ENCODE measurements at places on chromosomes 1 and 21.
A peak's percentile ranks its signal among the peaks of the same experiment; 100 is the strongest.

DNA sequence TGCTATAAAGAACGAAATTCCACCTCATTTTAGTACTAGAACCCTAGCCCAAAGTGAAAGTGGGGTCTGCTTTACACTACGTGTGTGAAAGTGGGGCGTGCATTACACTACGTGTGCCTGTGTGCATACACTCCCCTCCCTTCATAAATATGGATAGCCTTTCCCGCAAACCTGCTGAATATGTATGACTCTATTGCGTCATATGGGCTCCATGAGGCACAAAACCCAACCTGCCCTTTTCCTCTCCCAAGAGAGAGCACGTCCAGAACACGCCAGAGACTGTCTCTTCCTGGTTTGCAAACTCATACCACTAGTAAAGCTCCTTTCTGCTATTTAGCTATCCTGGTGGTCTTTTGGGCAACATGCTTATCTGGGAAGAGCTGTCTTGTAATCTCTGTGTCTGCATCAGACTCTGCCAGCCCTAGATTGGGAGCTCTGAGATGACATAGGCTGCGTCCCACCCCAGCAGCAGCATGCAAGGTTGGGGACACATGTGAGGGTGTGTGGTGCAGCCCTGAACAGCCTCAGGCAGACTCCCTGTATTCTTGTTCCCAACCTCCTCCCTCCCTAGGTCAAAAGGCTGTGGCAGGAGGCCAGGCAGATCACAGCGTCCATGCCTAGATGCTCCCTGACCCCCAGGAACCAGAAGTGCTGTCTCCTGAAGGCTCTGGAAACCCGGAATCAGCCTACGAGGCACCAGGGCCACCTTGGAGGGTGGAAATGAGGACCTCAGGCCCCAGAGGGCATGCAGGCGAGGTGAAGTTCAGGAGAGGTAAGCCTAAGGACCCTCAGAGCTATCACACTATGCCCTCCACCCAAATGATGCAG is 12.3 kb upstream of the PADI1 start:
- DNase-seq, result no peak

GRCh38 chr1:182446033-182446669 is 3.8 kb upstream of the RGSL1 start:
- no peak for DNase-seq

DNA sequence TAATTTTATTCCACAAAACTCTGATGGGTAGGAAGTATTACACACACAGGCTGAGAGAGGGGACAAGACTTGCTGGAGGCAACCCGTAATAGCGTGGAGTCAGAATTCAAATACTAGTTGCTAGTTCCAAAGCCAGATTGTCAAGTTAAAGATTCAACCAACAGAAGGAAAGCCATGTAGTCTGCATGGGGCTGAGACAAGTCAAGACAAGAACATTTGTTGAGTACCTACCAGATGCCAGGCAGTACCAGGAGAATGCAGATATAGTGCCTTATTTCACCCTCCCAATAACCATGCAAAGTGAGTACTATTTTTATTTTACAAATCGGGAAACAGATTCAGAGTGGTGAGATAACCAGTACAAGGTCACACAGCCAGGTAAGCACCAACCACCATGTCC is 110.4 kb upstream of the SPATA6 start:
- no peak for DNase-seq

- DNase-seq, result no peak
Observed at GRCh38 chr1:36728846-36729245, 246.1 kb upstream of the CSF3R start.

DNA sequence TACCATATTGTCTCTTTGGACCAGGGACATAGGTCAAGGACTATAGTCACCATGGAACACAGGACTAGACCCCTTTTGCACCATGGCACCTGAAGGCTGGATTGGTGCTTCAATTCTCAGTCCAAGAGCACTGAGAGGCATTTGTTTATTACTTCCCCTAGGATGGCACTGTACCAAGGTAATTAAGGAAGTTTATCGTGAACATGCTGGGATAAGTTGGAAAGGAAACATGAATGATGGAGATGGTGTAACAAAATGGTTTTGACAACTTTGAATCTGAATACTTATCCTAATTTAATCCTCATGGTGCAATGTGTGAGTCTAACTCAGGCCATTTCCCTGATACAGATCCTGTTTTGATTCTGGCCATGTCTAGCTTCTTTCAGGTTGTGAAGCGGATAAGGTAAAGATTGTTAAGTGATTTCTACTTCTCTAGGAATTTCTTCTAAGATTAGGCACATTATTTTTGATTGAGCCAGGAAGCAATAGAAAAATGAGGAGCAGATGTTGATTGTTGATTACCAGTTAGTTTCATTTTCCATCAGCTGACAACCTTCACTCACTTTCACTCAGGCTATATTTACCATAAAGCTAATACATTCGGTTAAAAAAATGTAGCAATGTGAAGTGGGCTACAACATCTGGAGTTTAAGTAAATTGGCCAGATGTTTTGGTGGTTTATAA is 37.3 kb upstream of the SIPA1L2 start:
- no peak for DNase-seq

- no peak for DNase-seq
Observed at GRCh38 chr21:38346286-38346685, 89.5 kb downstream of the KCNJ15 start.

- DNase-seq, result no peak
Observed at GRCh38 chr1:202289009-202289408, 52.7 kb downstream of the UBE2T start.

DNA sequence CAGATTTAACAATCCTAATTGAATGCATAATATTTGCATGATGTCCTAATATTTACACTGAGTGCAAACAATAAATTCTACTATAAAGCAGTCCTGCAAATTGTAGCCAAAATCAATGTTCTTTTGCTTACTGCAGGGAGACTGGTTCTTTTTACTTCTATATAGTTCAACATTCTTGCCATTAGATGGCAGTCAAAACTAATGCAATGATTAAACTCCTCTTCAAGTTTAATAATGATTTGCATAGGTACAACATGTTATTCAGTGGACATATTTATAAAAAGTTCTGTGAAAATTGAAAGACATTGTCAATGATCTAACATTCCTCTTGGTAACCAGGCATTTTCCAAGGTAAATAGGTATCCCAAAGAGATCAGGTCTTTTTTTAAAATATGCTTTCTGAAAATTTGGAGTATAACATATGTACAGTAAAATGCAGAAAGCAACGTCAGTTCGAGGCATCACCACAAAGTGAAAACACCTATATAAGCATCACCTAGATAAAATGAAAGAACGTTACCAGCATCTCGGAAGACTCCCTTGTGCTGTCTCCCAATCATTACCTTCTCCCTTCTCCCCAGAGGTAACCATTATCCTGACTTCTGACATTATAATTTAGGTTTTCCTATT is 9.8 kb upstream of the FNBP1L start:
- no peak for DNase-seq

DNA sequence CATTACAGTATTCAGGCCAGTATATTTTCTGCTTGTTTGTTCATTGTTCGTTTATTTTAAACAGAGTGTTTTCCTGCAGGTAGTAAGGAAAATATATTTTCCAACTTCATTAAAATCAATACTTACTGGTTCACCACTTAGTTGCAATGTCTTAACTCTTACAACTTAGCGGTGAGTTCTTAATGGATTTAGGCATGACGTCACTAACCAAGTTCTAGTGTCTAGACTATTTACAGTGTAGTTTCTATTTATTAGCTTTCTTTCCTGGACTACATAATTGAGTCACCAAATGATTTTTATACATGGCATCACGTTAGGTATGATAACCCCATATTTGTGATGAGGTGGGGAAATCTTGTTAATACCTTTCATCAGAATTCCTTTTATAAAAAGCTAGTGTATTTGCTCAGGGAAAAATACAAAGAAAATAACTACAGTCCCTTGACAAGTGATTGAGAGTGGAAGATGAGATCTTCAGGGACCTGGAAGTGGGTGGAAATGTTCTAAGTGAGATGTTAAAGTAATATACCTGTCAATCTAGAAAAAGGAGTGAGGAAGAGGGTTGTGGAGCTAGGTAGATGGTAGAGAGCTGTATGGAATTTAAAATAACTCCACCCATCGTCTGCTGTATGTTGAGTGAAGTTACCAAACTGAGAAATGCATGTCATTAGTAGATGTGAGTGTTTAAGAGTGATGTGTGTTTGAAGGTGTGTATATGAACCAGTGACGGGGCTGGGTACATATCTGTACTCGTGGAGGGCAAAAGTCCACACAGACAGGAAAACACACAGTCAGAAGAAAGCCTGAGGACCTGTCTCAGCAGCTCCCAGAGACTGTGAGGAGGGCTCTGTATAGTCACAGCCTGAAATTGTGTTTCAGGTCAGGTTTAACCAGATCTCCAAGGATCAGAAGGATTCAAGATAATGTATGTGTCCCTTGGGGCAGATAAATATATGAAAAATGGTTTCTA is 197.6 kb upstream of the ADAMTS5 start:
- peak; percentile 64 for DNase-seq

- DNase-seq, result no peak
Observed at GRCh38 chr1:68917456-68917855, 420.6 kb upstream of the DEPDC1 start.

GRCh38 chr21:28699596-28700259 is 292.9 kb downstream of the LTN1 start:
- no peak for DNase-seq

DNA sequence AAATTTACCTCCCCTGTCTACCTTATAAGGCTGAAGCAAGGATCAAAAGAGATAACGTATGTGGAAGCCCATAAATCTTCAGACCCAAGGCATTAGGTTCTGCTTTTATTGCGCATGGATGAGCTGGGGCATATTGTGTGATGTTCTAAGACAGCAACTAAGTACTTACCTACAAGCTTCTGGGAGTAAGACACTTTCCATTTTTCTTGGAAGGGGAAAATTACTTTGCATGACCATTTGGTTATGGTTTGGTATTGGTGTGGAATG is 21.1 kb downstream of the LMOD1 start:
- no peak for DNase-seq

- no peak for DNase-seq
Observed at GRCh38 chr1:106921186-106921585, 135.3 kb upstream of the PRMT6 start.

DNA sequence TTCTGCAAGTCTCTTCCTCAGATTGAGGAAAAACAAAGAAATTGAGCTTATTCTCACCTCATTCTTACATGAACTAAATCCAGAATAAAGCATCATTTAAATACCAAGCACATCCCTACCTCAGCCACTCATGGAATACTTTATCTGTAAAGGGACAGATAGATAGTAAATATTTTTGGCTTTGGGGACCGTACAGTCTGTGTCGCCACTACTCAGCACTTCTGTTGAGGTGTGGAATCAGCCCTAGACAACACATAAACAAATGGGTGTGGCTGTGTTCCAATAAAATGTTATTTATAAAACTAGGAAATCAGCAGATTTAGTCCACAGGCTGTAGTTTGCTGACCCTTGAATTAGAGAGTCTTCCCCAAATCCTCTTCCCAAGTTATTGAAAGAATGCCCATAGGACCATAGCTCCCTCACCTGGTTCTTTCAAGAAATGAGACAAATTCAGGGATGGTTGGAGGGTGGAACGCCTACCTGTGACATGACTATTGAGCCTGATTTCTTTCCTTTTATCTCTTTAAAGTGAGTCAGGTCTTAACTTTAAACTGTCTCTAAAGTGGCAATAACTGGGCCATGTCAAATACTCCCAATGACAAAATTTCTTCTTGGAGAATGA is 878.5 kb downstream of the USP25 start:
- no peak for DNase-seq

GRCh38 chr21:26842974-26843932 is 2.0 kb downstream of the ADAMTS1 start:
- peak; percentile 88 for DNase-seq

GRCh38 chr1:101410048-101410878 is 173.4 kb downstream of the S1PR1 start:
- no peak for DNase-seq

DNA sequence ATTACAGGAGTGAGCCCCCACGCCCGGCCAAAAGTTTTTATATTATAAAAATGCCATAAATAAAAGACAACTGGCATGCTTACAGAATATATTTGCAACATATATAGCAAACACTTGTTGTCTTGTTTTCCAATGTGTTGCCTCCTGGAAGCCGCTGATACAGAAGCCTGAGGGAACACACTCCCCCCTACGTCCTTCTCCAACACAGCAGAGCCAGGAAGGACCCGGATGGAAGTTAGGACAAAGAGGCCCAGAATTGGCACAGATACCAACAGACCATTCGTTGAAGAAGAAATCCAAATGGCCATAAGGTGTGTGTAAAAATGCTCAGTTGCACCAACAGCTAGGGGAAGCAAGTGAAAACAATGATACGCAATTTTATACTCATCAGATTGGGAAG is 1.3 kb upstream of the PLA2G5 start:
- DNase-seq, result no peak

DNA sequence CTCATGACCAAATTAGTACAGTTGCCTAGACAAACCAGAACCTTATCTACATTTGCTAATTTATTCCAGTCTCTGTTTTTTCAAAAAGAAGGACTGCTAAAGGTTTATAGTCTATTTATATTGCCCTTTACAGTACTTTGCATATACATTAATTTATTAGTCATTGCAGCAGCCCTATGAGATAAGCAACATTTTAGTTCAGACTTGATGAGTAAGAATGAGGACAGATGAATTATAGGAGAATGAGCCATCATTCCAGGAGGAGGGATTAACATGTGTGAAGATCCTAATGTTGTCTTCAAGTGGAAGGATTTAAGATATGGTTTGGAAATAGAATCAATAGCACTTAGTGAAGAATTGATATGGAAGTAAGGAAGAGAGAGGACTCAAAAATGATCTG is 152.4 kb downstream of the KCTD3 start:
- DNase-seq, result no peak

GRCh38 chr1:2356911-2357845 is 34.2 kb downstream of the MORN1 start:
- no peak for DNase-seq

- DNase-seq, result no peak
Observed at GRCh38 chr1:113217447-113218208, 144.6 kb downstream of the LRIG2 start.

- DNase-seq, result no peak
Observed at GRCh38 chr1:116312681-116313069, 60.4 kb upstream of the ATP1A1 start.

DNA sequence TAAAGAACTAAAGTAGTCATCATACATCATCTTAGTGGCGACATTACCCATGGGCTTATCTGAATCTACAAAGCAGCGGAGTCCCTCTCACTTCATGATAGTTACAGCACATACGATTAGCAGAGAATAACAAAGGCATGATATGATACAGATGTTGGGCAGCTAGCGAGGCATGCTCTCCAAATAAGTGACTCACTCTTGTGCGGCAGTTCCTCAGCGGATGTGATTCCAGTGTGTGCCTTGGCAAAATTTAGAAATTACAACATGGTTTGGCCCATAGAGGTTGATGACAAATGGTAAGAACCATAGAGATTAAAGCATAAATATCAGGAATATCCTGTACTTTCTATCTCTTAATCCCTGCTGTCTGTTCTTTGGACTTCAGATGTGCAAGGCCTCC is 48.1 kb upstream of the PAXBP1 start:
- DNase-seq, result no peak

DNA sequence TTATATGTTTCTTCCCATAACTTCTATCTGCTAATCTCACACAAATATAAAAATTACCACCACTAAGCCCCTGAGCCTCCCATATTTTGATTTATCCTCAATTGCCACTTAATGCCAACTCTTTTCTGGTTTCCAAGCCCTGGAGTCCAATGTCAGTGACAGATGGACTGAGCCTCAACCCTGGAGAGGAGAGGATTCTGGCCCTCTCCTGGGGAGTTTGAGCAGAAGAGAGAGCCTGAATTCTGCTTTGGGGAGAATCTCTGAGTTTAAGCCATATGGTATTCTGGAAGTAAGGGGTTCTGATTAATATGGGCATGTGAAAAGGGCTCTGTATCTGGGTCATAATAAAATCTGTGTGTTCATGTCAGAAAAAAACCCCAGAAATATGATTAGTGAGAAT is 8.5 kb downstream of the CADM3 start:
- DNase-seq, result no peak

GRCh38 chr1:179053486-179053885 is 27.8 kb downstream of the FAM20B start:
- no peak for DNase-seq

All from putamen (tissue), 1 donor.